ENCODE measurements at places on chromosomes 1 and 21.

DNA sequence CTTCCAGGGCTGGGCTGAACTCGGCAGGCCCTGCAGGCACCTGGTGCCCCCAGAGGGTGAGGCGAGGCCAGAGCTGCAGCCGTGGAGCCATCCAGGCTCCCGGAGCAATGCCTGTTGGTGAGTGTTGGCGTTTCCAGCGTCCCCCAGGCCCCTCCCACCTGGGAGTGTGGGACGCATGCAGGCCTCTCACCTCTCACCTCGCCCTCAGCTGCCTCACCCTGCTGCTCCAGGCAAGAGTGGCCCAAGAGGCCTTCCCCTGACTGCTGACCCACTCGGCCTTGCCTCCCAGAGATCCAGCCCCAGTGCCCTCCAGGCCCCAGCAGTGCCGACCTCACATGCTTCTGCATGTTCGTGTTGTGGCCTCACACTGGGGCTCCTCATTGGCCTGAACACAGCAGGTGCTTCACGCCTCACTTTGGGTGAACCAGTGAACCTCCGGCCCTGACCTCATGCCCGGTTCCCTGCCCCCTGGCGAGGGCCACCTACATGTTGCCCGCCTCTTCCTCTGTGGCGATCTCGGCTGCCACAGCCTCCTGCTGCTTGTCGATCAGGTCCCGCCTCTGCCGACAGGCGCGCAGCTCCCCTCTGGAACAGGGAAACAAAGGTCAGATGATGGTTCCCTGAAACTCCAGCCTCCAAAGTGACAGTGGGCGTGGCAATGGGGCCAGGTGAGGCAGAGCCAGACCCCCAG is 17.0 kb downstream of the CFAP74 start:
- DNase-seq: no peak

DNA sequence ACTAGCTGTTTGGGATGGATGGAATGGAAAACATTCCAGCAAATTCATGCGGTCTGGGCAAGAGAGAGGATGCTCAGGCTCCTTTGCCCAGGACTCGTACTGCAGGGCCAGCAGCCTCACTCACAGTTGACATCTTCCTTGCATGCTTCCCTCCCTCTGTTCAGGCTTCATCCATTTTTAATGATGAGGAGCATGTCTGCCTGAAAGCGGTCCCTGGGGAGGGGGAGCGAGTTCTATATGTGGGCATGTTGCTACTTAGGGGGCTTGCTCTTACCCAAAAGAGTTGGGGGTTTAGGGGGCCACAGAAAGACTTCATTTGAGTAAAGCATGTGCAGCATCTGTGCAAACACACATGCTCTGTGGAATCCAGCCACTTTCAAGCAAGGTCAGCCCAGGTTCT is 98.2 kb downstream of the HMGB4 start:
- DNase-seq: no peak

GRCh38 chr1:115952547-115952946 is 23.8 kb upstream of the SLC22A15 start:
- peak; percentile 36 for DNase-seq

GRCh38 chr1:9827558-9828185 is 3.9 kb upstream of the CLSTN1 start:
- DNase-seq: no peak

GRCh38 chr1:156418416-156419070 is 49.5 kb downstream of the RHBG start:
- DNase-seq: no peak

GRCh38 chr1:92240034-92240433 is 22.3 kb downstream of the C1orf146 start:
- DNase-seq: no peak

- DNase-seq: peak; percentile 35
Measured at GRCh38 chr1:111441573-111442192, 7.4 kb downstream of the WDR77 start.

- DNase-seq: no peak
Measured at GRCh38 chr1:216521477-216521876, 98.2 kb upstream of the USH2A start.

DNA sequence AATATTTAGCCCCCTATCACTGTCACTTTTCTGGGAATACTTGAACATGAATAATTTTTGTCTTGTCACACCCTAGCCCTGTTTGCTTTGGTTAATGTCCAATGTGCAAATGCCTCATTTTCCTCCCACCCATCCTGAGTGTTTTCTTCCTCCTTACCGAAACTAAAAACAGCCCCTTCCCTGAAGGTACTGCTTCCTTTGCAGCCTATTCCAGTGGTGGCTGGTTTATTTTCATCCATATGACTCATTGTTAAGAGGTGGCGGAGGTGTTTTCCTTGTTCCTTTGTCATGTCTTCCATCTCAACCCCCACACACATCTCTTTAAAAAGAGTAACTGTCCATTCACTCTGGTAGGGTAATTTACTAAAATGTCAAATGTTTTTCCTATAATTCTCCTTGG is 40.4 kb downstream of the CD55 start:
- peak; percentile 54 for DNase-seq

Data from PC-3 (cell line).